NCI-H748 treated with DMSO at 0.1 percent for 48 hours (cell line): ENCODE measurements at places on chromosomes 12 and 14.

GRCh38 chr14:75519826-75520728 lies 2.2 kb upstream of the BATF start:
- DNase-seq, result no peak

DNA sequence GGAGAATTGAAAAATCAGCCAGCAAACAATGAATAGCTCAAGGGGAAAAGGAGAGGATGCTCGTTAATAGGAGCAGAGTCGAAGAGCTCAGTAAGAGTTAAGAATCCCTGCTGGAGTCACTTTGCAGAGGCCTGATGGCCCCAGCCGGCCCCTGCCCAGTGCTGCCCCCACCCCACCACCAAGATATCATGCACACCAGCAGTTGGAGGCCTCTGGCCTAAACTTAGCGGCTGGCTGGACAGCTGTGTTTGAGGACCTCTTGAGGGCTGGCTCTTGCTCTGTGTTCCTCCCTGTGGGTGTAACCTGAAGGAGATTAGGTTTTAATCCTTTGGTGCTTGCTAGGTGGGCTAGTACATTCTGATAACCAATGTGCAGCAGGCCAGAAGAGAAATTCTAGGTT lies 142.0 kb downstream of the PLXNC1 start:
- no peak for DNase-seq

DNA sequence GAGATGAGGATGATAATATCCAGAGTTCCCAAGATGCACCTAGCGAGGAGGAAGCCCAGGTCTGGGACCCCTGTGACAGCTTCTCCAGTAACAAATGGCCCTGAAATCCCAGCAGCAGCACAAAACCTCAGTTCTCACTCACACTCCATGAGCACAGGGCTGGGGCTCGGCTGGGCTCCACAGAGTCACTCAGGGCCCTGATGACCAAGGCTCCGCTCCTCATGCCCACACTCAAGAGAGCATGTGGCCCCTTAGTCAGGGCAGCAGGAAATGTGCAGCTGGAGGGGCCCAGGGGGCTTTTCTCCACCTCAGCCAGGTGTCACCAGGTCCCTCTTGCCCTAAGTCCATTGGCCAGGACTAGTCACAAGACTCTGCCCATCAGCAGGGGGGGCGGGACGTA lies 242.7 kb upstream of the SFSWAP start:
- no peak for DNase-seq

DNA sequence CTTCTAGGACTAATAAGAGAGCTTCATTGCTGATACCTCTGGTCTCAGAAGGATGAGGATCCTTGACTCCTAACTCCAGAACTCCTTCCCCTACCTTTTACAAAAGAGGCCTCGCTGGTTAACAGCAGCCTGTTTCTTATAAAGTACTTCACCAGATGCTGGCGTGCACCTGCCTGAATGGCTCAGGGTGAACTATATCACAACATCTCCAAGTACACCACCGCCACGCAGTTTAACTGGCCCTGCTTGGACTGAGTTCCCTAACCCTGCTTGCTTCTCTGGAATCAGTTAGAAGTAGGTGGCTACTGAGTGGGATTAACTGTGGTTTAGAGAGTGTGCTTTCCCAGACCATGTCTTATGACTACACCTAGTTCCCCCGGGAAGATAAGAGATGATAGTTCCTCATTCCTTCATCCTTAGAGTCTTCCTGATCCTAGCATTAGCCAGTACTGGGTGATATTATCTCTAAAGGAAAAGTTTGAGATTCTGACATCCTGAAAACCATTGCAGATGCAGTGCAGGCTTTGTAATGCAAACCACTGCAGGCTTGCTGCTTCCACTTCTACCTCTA lies 3.0 kb downstream of the FOXJ2 start:
- no peak for DNase-seq

DNA sequence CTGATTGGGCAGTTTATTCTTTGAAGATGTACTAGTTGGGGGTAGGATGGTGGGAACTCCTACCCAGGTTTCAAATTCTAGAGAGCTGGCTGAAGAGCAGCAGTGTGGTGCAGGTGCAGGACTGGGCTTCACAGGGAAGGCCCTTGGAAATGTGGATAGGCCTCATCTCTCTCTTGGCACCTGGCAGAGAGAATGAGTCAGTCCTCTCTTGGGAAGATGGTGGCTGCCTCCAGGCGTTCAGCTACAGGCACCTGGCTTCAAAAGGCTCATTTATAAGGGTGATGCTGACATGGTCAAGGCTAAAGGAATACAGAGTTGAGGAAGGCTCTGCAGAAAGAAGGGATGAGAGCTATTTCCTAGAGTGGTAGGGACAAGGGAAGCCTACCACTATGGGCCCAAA lies 179.7 kb upstream of the VASH1 start:
- DNase-seq, result no peak

- no peak for DNase-seq
Observed at GRCh38 chr14:91925001-91925726, 22.3 kb downstream of the FBLN5 start.

- DNase-seq, result no peak
Observed at GRCh38 chr12:4438834-4439596, 6.6 kb downstream of the FGF6 start.

DNA sequence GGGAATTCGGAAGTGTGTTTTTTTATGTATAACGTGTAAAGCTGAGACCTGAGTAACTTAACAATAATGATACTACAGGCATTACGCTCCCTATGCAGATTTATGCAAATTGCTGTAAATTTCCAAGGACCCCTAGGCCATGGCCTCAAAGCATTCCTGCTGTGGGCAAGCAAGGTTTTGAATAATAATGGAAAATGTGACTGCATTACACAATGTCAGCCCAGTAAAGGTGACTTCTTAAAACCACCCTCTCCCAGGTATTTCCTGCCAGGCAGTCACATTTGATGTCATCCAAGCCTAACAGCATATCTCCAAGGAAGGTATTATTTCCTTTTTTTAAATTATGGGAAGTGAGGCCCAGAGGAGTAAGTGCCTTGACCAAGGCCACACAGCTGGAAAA lies 621.0 kb downstream of the BCL11B start:
- DNase-seq, result no peak

GRCh38 chr14:50049703-50050570 lies 66.4 kb downstream of the VCPKMT start:
- DNase-seq, result no peak

- no peak for DNase-seq
Observed at GRCh38 chr12:8946733-8947132, 2.7 kb downstream of the M6PR start.

DNA sequence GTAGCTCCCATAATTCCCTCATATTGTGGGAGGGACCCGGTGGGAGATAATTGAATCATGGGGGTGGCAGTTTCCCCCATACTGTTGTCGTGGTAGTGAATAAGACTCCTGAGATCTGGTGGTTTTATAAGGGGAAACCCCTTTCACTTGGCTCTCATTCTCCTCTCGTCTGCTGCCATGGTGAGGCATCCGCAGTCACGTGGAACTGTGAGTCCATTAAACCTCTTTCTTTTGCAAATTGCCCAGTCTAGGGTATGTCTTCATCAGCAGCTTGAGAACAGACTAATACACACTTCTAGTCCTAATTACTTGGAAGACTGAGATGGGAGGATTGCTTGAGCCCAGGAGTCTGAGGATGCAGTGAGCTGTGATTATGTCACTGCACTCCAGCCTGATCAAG lies 64.4 kb downstream of the TMX1 start:
- no peak for DNase-seq

- DNase-seq, result no peak
Observed at GRCh38 chr12:92042791-92043531, 102.7 kb downstream of the BTG1 start.

GRCh38 chr14:54102530-54102929 lies 145.9 kb upstream of the BMP4 start:
- no peak for DNase-seq

- no peak for DNase-seq
Observed at GRCh38 chr12:12791756-12792369, 6.4 kb downstream of the APOLD1 start.

GRCh38 chr12:41234692-41235091 lies 46.6 kb downstream of the PDZRN4 start:
- no peak for DNase-seq

- no peak for DNase-seq
Observed at GRCh38 chr12:79508622-79509021, 182.1 kb downstream of the PAWR start.

- no peak for DNase-seq
Observed at GRCh38 chr12:29158115-29158763, 9.2 kb downstream of the FAR2 start.

DNA sequence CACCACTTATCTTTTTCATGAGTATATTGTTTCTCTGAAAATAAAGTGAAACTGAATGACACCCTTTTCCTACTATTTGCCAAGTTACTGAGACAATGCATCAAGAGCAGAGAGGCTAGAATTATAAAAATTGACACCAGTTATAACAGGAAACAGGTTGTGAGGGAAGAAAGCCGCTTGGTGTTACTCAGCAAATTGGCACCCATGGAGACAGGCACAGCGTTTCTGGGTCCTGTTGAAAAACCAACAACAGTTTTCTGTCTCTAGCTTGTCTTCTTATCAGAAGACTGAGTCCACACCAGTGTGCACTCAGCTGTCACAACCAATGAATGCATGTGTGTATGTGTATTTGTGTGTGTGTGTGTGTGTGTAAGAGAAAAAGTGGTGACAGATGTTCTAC lies 267.7 kb downstream of the KCNH5 start:
- DNase-seq, result no peak

- no peak for DNase-seq
Observed at GRCh38 chr12:91935296-91935695, 210.3 kb downstream of the BTG1 start.

DNA sequence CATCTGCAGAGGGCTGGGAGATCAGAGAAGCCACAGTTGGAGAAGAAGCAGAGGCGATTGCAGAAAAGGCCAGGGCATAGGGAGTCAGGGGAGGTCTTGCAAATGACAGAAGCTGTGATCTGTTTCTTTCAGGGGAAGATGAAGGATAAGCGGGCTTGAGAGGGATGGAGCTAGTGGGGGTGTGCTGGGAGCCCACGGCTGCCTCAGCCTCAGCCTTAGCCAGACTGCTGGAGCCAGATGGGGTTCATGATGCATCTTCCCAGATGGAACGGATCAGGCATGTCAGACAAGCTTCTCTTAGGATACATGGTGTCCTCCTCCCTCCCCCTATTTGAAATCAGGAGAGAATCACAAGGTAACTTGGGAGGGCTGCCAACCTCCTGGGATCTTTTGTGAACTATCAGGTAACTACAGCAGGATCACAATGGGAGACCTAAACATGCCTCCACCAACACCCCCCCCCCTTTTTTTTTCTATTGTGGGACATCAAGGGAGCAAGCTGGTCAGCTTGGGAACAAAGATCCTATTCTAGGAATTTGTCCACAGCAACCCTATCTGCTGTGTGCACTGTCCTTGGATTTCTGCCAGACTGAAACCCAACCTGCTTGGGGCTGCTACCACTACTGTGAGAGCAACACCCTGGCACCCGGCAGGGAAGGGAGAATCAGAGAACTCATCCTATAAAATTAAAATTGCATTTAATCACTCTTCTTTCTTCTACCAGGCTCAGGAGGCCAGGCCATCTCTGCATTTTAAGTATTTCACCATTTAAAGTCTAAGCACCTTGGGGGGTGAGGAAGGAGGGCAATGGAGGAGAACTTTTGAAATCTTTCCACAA lies 10.7 kb upstream of the ATP2A2 start:
- DNase-seq, result peak; percentile 90

GRCh38 chr14:71597955-71598660 lies 334.1 kb upstream of the RGS6 start:
- no peak for DNase-seq

DNA sequence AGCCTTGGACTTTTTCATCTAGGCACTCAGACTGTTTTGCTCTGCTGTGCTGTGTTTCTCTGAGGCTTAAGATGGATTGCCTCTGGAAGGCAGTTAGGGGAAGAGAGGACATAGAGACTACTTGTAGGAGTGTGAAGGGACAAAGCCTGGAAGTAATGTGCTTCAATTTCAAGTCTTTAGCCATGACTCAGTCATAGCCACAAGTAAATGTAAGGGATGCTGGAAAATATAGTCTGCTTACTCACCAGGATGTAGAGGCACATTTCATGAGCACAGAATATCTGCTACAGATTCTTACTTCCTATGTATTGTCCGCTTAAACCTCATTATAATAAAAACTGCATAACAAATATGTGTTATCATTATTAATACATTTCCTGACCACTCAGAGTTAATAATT lies 794.3 kb upstream of the NOVA1 start:
- DNase-seq, result no peak

DNA sequence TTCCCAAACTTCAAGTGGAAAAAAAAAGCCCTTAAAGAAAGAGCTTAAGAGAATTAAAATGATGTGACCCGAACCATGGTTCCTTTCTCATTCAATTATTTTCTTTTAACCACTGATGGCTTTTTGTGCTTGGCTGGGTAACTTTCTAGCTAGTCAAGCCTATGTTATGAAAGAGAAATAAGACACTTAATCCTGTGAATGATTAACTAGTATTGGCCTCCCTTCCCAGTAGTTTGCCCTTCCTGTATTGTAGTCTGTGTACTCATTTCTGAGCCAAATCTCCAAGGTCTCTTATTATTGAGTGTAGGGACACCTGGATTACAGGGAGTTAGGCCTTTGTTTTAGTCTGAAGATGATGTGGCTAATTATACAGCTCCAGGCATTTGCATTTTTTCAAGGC lies 353.0 kb downstream of the RAD51B start:
- no peak for DNase-seq

DNA sequence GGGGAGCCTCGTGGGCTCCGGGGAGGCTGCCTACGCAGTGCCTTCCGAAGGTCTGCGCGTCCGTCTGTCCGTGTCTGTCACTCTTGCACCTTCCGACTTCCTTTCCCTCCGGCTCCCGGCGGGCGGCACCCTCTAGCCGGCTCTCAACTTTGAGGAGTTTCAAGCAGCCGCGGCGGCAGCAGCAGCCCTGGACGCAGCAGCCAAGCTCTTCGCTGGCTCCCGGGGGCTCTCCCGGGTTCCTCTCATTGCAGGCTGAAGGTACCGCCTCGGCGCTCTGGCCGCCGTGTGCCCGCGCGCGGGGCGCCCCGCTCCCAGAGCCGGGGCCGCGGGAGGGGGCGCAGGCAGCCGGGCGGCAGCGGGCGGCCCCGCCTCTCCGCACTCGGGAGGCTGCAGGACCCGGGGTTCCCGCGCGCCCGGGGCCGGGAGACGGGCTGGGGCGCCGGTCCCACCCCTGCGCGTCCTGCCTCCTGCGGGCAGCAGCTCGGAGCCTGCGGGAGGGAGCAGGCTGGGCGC lies at the start of the genes AMIGO2 and PCED1B:
TSS of gene AMIGO2 (minus strand) at position 492 of the 513 bp plus-strand sequence. CDS start 957 bp downstream, outside the sequence.
TSS of gene PCED1B (plus strand) at position 154 of the 513 bp plus-strand sequence. CDS start 155,443 bp downstream, outside the sequence.
- peak; percentile 24 for DNase-seq

DNA sequence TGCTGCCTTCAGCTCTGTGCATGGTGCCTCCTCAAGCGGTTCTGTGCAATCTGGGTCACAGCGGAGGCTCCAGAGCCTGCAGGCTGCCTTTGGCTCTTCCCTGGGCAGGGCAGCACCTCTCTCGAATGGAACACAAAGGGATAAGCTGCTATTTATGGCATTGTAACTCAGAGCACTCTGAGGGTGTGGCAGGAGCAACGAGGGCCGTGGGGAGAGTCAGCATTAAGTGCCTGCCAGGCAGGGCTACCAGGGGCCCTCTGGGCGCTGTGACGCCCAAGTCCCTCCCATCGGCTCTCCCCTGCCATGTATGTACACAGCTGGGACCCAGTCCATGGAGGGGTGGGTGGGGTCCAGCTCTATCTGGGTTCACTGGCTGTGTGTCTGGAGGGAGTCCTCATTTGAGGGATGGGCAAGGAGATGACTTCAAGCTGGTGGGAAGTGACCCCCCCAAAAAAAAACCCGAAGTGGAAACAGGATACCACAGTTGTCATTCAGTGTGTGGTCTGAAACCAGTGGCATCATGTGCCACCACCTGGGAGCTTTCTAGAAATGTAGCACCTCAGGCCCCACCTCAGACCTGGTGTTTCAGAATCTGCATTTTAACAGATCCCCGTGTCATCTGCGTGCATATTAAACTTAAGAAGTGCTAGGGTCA lies 44.0 kb upstream of the OAS1 start:
- peak; percentile 8 for DNase-seq
